ENCODE measurements at places on chromosomes 7 and 10. TPM values are rescaled to one million over a fixed set of nuclear protein-coding genes. Genes with fewer than 3 reads are reported as not detected.

- no peak for DNase-seq
These were observed 219.2 kb upstream of the ZNF32 start for GRCh38 chr10:43867667-43868565.

DNA sequence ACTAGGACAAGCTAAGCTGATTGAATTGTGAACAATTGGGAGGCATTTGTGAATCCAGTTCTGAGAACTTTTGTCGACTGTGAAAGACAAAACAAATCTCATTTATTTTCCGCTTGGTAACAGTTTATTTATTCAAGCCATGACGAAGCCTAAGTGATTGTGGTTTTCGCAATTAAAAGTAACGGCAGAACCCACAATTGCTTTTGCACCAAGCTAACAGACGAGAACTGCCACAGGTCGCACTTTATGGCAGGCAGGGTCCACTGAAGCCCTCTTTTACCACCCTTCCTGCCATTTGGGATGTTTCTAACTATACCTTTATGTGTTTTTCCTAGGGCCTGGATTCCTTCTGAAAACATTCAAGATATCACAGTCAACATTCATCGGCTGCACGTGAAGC lies 111.2 kb downstream of the ZMYND11 start:
- DNase-seq = no peak

DNA sequence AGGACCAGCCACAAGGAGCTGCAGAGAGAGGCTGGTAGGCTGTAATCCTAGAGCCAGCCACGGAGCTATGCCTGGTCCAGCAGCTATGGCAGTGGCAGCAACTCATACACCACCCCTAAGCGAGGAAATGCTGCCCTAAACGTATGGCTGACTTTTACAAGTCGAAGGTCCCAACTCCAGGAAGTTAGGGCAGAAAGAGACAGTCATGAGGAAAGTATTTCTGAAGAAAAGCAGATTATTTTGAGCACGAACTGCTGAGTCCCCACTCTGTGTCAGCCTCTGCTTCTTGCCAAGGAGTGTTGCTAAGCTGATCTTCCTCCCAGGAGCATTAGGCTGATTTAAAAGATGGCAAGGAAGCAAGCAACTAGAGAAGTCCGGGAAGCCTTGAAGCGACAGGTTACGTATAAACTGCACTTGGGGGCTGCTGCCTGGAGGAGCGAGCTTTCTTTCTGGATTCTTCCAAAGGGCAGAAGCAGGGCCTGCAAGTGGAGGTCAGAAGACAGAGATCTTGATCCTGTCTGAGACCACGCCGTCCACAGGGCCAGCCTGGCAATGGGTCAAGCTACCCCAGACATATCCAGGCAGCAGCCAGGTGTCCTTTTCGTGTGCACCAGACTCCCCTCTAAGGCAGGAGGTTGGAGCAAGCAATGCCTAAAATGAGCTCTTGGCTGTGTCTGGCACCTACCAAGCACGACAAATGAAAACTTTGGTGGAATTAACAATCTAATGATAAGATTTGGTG lies 39.4 kb downstream of the PLXNA4 start:
- no peak for DNase-seq

- DNase-seq = peak; percentile 64
These were observed 30.1 kb downstream of the C10orf90 start for GRCh38 chr10:126640401-126640800.

SEMA3A gene
- polyA plus RNA-seq = 0.66 TPM

PYROXD2 gene
- polyA plus RNA-seq = 6.2 TPM

- DNase-seq = no peak
These were observed 57.5 kb downstream of the PWWP2B start for GRCh38 chr10:132454296-132455198.

ARHGEF35 gene
- 22.4 TPM for polyA plus RNA-seq

DNA sequence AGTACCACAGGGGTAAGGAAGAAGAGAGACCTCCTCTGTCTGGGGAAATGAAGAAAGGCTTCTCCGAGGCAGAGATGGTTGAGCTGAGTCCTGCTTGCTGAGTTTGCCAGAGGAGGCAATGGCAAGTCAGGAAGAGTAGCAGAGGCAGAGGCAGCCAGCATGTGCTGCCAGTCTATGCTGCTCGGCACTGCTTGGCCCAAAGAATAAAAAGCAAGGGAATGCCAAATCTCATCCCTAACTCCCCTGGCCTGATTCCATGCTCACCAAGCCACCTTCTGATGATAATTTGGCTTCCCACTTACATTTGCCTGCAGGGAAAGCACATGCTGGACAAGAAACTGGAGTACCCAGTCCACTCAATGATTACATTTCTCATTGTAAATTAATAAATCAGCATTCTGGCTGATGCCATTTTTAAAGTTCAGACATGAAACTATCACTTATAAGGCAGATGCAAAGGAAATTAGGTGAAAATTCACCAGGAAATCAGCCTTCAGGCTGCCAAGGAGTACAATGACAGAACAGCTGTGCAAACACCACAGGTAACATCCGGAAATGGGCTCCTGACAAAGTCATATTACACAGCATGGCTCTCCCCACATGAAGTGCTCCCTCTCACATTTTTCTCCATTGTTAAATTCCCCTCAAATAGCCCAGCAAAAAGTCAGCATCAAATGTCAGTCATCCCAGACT lies 245.9 kb downstream of the MTERF1 start:
- DNase-seq = no peak

GRCh38 chr7:26051021-26051420 lies 101.0 kb upstream of the NFE2L3 start:
- no peak for DNase-seq

GIMAP1 gene
- polyA plus RNA-seq = not detected

GRCh38 chr7:608954-609353 lies 89.3 kb upstream of the PDGFA start:
- no peak for DNase-seq

DNA sequence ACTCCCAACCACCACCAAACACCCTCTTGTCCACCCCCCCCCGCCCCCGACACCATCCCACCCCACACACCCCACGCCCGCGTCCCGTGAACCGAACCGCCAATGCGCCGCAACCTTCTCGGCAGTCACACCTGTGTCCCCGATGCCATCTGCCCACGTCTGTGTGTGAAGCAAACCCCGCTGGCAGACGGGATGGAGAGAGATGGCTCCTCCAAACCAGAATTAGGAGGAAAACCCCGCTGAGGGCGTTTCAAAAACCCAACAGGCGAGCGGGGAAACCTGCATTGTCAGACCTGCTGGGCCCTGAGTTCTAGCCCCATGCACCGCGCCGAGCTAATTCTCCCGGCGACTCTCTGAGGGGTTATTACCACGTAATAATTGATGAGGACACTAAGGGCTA lies 28.6 kb upstream of the KCNK18 start:
- DNase-seq = no peak

HOXA5 gene
- polyA plus RNA-seq = 2.4 TPM

GRCh38 chr7:76356823-76357222 lies 2.0 kb downstream of the YWHAG start:
- DNase-seq = no peak

Data from foreskin keratinocyte (primary cell).